Activated CD8-positive, alpha-beta memory T cell treated with anti-CD3 and anti-CD28 coated beads for 1 hour (primary cell): ENCODE measurements at places on chromosomes 4 and X.

DNA sequence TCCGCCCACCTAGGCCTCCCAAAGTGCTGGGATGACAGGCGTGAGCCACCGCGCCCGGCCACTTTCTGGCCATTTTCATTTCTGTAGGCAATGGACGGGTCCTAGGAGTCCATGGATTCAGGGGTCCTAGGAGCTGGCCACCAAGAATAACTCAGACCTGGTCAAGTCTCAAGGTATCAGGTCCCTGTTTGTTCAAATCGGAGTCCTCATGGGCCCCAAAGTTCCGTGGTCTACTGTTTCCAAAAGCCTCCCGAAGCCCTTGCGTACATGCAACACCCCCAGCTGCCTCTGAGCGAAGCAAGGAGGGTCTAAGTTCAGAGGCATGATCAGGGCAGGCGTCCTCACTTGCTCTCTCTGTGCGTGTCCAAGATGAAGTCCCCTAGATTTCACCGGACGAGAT lies 30.1 kb downstream of the P2RY8 start:
- no peak for DNase-seq

GRCh38 chr4:118807659-118808058 lies 28.3 kb downstream of the SEC24D start:
- no peak for DNase-seq

DNA sequence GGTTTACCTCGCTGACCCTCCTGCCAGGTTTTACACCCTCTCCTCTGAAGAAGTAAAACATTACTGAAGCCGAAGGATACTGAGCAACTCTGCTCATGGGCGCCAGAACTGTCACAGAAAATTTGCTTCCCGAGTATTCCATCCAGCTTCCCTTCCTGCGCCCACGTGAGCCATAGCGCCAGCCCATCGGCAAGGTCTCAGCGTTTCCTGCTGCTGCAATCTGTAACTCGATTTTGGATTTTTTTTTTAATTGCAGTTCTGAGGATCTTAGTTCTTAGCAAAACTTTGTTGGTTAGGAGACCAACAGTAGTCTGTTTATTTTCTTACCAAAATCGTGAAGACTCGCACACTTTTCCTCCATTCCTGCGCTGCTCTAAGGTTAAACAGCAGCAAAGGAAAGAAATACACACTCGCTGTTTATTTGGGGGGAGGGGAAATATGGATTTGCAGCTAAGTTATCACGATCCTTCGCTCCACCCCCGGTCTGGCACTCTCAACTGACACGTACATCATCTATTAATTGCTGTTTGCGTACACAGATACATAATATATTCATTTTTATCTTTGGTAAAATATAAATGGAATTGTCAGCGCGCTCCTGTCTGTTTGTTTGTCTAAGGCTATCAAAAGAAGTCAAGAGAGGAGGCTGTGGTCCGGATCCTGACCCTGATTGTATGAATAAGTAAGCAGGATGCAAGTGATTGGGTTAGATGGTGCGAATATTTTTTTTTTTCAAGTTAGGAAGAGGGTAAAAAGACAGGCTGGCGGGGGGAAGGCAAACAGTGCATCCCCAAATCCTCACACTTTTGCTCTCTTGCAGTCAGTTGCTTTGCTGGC lies at the start of gene TLL1:
Gene TLL1 (plus strand): TSS at position 777 of the 837 bp plus-strand sequence. CDS start 668 bp downstream, outside the sequence.
- no peak for DNase-seq

DNA sequence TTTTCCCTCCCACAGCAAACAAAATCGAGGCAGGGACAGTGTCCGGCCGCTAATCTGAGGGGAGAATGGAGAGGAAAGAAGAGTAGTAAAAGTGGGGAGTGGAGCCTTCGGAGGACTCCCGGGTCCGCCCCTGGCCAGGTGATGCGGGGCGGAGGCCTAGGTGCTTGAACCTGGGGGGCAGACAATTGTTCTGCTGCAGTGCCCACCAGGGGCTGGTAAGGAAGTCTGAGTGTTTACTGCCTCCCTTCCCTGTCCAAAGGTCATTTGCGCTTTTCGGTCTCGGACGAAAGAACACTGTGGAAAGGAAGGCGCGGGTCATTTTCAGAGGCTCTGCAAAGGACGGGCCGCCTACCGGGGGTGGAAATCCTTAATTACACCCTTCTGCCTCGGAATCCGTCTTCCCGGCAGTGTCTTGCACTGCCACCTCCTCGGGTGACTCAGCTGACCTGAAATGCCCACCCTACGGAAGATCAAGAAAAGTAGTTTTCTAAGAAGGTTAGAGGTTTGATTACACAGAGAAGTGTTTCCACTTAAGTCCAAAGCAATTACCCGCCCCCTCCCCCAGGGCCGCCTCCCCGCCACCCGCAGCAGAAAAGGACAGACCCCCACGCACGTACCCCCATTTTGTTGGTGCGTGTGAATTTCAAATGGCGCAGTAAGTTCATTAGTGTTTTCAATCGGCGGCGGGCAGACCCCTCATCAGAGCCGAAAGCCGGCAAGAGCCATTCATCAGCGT lies 99.9 kb upstream of the TENM3 start:
- DNase-seq, result no peak
